ENCODE measurements at places on chromosomes 12 and 14. TPM values are rescaled to one million over a fixed set of nuclear protein-coding genes. Genes with fewer than 3 reads are reported as not detected.

- peak; percentile 78 for DNase-seq
These were observed 2.8 kb upstream of the CCDC196 start for GRCh38 chr14:66483322-66483721.

SPRYD3 gene
- 16.2 TPM for total RNA-seq

DNA sequence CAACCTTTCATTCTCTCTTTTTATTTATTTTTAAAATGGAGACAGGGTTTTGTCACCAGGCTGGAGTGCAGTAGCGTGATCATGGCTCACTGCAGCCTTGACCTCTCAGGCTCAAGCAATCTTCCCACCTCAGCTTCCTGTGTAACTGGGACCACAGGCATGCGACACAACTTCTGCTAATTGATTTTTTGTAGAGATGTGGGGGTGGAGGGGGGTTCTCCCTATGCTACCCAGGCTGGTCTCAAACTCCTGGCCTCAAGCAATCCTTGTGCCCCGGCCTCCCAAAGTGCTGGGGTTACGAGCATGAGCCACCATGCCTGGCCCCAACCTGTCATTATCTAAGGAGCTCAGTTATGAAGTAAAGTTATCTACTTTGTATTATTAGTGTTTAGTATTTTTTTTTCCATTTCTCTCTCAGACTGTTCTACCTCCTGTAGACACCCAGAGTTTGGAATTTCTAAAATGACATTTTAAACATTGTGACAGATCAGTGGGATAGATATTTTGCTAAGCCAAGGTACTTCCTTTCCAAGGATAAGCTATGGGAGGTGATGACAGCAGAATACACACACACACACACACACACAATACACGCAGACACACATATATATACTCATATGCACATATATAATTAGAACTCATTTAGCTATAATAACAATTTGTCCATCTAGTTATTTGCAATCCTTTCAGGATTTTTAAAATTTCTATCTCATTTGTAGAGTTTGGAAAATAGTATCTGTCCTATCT lies 2.1 kb upstream of the USP44 start:
- DNase-seq: no peak

ERBB3 gene
- total RNA-seq: 93.2 TPM

IGF1 gene
- 37.3 TPM for total RNA-seq
